ENCODE measurements at places on chromosomes 16 and 17.

GRCh38 chr16:84929421-84930297, 81.7 kb downstream of the ZDHHC7 start:
- DNase-seq, result no peak

DNA sequence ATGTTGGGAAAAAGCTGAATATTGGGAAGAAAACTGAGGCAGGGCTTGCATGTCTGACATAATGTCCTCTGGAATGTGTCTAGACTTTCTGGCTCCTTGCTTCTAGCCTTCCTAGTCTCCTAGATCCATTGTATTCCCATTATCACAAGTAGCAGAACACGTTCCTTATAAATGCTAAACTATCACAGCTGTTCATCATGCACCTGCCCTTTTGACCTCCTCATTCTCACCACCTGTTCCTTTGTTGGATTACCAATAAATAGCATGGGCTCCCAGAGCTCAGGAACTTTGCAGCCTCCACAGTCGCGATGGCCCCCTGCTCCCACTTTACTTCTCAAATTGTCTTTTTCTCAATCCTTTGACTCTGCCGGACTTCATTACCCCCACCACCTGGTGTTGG, 49.7 kb downstream of the ACSM1 start:
- no peak for DNase-seq

DNA sequence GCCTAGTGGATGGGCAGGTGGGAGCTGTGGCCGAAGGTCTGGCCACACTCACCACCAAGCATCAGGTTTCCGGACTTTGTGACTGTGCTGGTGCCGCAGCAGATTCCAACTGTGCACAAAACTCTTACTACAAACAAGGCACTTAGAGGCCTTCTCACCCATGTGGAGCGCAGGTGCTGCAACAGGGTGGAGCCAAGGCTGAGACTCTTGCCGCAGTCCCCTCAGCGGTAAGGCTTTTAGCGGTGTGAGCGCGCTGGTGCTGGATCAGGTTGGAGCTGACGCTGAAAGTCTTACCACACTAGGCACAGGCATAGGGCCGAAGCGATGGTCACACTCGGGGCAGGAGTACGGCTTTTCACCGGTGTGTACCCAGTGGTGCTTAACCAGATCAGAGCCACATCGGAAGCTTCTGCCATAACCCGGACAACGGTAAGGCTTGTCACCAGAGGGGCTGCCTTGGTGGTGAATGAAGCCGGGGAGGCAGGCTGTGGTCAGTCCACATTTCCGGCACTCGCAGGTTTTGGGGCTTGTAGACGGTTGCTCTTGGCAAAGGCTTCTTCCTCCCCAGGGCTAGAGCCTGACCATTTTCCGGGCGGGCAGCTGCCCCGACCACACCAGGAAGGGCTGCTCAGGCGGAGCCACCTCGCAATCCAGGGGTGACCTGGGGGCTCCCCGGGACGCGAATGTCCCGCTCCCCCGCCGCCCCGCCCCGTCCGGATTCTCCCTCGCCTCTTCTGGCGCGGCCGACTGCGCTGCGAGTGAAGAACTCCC, 1.0 kb upstream of the ARMC5 start:
- peak; percentile 58 for DNase-seq

DNA sequence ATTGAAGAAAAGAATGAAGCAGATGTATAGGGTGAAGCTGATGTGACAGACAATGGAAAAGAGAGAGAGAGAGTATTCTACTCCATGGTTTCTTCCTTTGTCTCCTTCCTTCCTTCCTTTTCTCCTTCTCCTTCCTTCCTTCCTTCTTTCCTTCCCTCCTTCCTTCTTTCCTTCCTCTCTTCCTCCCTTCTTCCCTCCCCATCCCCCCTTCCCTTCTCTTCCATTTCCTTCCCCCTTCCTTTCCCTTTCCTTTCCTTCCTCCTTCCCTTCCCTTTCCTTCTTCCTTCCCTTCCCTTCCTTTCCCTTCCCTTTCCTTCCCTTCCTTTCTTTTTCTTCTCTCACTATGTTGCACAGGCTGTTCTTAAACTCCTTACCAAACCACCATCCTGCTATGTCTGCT, 55.7 kb upstream of the GPR139 start:
- DNase-seq, result no peak

DNA sequence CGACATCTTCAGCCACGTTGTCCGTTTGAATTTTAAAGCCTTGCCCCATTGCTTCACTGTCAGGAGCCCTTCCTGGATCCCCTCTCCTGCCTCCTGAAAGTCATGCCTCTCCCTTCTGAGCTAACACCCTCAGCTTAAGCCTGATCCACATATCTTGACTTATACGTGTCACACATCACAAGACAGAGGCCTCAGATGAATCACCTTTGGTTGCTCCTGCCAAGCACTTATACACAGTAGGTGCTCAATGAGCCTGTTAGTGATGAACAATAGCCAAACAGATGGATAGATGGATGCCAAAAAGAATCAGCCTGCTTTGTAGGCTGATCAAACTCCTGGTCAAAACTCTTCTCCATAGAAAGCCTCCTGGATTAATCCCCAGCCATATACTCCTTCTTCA, 31.8 kb downstream of the PITPNM3 start:
- peak; percentile 54 for DNase-seq

DNA sequence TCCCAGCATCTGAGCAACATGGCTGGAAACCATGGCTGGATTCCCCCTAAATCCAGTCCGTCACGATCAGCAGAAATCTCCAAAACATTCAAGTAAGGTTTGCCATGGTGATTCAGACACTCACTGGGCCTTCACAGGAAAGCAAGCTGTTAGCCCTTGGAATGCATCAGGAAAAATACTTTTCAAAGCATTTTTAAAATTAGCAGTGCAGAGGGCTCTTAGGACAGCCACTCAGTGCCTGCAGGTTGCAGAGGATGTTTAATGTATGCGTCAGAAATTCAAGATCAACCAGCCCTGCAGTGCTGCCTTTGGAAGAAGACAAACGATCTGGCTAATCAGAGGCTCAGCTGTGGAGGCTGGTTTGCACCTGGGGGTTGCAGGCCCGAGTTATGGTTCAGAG, 50.3 kb downstream of the FOXL1 start:
- peak; percentile 43 for DNase-seq

DNA sequence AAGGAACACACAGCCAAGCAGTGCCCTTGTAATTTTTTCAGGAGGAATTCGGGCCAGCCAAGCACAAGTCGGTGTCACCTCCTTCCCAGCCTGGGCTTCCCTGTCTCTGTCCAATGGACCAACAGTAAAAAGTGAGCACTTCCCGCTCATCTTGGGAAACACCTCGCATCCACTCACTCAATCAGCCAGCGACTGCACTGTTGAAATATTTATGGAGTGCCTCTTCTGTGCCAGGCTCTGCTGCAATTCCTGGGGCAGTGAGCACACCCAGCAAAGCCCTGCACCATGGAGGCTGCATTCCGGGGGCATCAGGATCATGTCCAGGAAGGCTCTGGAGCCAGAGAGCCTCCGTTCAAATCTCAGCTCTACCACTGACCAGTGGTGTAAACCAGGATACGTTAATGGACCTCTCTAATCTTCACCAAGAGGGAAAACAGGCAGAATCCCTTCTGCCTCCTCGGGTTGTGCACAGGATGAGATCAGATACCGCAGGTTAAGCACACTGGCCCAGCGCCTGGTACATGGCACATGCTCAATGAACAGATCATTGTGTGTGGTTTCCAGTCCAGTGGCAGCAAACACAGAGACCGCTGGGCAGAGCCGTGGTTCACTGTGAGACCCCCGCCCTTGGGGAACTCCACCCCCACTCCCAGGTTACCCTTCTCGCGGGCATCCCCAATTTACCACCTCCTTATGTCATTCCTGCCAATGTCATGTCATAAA, 194.3 kb downstream of the ZNF423 start:
- DNase-seq, result no peak

GRCh38 chr17:46814446-46814845, 4.0 kb downstream of the WNT3 start:
- no peak for DNase-seq

GRCh38 chr16:72858665-72859493, 189.0 kb downstream of the ZFHX3 start:
- DNase-seq, result no peak

DNA sequence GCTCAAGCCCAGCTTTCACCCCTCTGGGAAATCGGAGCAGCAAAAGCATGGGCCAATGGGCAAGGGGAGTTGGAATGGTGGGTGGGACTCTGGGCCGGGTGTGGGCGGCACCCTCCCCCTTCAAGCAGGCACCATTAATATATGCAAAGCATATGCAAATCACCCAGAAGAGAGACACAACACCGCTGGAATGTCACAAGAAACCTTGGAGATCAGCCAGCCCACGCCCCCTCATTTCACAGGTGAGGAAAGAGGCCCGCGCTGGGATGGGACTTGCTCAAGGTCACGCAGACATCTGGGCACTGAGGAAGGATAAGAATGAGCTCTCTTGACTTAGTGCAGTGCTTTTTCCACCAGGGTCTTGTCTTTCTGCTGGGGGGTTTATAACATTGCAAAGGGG, 4.8 kb downstream of the SRCIN1 start:
- DNase-seq, result no peak

DNA sequence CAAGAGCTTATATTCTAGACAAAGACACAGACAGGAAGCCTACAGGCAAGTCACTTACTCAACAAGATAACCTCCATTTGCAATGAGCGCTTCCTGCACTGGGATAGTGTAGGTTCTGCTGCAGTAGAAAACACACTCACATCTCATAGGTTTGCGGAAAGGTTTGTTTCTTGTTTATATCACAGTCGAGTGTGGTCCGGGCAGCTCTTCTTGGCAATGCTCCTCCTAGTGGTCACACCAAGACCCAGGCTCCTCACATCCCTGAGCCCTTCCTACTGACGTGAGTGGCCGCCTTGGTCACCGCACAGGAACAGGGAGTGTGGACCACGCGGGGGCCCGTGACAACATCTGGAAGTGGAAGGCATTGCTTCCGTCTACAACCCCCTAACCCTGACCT, 48.0 kb upstream of the RBFOX3 start:
- peak; percentile 45 for DNase-seq

GRCh38 chr16:57277586-57277985, 6.9 kb downstream of the PLLP start:
- peak; percentile 96 for DNase-seq

DNA sequence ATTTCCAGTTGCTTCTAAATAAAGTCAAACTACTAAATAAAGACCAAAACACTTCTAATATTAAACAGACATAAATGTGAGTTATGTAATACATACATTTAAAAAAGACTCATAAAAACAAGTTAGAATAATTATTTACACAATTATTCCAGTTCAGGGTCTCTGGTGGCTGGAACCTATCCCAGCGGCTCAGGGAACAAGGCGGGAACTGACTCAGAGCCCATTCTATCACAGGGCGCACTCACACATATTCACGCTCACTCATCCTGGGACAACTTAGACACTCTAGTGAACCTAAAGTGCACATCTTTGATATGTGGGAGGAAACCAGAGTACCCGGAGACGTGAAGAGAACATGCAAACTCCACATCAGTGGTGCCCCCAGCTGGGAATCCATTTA, 25.0 kb downstream of the PLXDC1 start:
- no peak for DNase-seq

GRCh38 chr17:21004016-21004930, 38.5 kb downstream of the USP22 start:
- DNase-seq, result no peak

DNA sequence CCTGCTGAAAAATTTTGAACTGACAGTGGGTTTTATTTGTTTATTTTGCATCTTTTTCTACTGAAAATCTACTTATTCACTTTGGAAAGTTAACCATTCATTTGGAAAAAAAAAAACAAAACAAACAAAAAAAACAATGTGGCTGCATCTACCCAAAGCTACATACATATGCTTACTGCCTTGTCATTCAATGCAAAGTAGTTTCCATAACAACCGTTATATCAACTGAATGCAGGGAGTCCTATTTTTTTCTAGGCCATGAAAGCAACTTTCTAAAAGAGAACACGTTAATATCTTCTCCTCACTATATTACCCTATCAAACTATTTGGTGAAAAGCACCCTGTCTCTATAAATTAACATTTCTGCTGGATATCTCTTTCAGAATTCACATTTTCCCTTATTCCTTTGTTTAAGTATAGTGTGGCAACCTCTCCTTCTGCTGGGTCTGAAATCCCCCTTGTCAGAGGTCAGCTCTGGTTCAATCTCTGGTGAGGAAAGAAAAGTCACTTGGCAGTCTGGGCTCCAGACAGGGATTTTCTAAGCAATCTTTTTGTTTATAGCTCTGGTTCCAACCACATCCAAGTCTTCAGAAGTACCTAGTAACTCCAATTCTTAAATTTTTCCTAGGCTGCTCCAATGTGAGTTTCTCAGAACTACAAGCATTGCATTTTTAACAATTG, 528.4 kb upstream of the TOM1L1 start:
- DNase-seq, result no peak
